ENCODE measurements at places on chromosomes 6 and 20.

- no peak for DNase-seq
Measured at GRCh38 chr6:137160763-137161162, 12.7 kb downstream of the IL22RA2 start.

- DNase-seq, result peak; percentile 65
Measured at GRCh38 chr6:3438190-3439167, 18.4 kb downstream of the SLC22A23 start.

- DNase-seq, result no peak
Measured at GRCh38 chr20:33332905-33333456, 50.0 kb downstream of the BPIFB1 start.

DNA sequence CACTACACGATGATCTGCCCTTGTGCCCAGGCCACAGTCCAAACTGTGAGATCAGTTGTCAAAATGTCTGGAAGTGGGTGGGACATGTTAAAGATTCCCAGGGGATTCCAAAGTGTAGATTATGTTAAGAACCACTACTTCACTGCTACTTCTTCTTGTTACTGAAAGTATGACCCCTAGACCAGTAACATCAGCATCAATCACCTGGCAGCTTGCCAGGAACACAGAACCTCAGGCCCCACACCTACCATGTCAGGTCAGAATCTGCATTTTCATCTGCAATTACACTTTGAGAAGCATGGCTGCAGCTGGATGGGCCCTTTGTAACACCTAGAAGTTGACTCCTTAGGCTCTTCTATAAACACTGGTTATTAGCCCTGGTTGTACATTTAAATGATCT is 36.1 kb downstream of the RFPL4B start:
- DNase-seq, result no peak

- DNase-seq, result no peak
Measured at GRCh38 chr20:52340036-52340634, 148.6 kb upstream of the ZFP64 start.

GRCh38 chr6:136378888-136379287 is 89.2 kb upstream of the BCLAF1 start:
- no peak for DNase-seq

DNA sequence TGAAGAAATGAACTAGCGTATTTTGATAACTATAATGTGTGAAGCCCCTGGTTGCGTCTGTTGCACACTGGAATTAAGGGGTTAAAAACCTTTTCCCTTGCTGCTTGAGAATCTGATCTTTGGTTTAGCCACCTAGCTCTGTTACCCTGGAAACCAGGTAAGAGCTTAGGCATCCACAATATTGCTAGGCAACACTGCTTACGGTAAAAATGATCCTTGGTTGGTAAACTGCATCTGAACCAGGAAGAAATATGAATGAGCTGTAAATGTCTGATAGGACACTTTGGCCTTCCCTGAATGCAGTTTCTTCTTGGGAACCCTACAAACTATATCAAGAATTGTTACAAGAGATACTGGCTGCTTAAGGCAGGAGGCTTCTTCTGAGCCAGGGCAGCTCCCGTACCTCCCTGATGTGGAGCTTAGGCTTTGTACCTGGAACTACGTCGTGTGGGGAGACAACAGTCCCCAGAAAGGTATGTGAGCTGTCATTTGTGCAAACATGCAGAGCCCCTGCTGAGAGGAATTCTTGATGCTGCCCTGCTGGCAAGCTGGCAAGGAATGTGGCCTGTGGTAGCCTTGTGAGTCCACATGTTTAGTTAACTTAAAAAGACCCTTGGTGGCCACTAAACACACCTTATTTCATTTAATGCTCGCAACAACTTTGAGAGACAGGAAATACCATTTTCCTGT is 18.4 kb downstream of the UBE3D start:
- DNase-seq, result no peak

- DNase-seq, result peak; percentile 21
Measured at GRCh38 chr20:20521736-20522135, 153.8 kb downstream of the INSM1 start.

- DNase-seq, result no peak
Measured at GRCh38 chr20:17507531-17507930, 23.6 kb downstream of the BFSP1 start.

DNA sequence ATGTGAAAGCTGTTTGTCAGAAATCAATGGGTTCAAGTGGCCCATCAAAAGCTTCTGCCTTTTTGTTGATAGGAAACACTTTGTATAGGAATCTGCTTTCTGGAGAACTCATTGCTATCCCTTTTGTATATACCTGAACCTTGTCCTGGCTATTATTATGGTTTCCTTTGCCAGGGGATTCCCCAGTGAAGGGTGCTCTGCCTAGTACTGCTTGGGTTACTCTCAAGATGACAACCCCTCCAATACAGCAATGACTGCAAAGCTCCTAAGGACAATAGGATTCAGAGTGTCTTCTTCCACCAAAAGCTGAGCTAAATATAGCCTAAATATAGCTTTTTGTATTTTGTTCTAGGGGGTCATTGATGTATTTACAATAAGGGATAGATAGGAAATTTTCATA is 54.0 kb upstream of the PTPRK start:
- DNase-seq, result no peak

DNA sequence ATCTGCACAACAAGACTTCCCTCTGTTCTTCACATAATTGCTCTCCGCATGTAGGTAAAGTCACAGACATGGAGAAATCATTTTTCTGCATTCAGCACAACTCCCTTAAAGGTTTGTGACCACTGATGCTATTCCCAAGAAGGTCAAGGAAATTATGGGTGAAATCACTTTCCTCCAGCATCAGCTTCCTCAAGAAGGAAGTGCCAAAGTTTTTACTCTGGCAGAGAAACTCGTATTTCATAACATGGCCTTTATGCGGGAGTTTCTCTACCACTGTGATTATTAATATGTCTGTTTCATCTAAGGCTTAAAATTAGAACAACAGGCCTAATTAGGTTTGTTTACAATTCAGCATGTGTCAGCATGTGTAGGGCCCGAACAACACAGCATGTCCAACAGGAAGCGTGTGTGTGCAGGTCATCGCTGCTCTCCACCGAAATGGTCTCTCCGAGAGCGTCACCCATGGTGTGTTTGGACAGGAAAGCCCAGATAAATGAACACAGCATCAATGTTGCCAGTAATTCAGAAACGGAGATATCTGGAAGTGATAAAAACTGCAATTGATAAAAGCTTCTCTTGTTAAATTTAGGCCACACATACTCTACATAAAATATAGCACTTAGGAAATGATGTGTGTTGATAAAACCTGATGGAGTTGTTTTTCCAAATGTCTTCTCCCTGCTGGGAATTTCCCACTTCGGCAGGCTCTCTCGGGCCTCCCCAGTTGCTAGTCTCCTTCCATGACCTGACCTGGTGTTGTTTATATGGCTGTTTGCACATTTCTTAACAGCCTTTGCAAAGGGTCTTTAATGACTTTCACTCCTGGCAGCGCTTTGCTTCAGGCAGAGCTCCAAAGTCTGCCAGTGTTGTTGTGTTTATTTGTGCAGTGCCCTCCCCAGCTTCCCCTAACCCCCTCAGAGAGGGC is 265.1 kb upstream of the CEP162 start:
- no peak for DNase-seq

DNA sequence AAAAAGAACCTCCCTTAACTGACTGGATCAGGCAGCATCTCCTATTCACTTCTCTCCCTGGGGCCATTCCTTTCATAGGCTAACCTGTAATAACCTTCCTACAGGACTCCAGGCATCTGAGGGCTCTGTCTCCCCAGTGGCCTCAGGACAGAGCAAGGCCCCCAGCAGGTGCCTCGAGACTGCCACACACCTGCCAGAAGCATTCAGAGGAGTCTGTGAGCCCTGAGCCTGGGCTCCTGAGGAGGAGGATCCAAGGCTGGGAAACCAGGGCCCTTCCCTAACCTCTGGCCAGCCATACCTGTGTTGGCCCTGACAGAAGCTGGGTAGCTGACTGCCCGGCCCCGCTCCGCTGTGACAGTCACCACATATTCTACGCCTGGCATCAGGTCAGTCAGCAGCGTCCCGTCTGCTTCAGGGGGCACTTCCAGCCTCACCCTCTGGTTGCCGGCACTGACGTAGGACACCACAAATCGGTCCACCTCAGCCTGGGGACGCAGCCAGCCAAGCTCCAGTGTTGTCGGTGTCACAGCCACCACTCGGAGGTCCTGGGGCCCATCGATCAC is 20.6 kb downstream of the TNXB start:
- DNase-seq, result no peak

DNA sequence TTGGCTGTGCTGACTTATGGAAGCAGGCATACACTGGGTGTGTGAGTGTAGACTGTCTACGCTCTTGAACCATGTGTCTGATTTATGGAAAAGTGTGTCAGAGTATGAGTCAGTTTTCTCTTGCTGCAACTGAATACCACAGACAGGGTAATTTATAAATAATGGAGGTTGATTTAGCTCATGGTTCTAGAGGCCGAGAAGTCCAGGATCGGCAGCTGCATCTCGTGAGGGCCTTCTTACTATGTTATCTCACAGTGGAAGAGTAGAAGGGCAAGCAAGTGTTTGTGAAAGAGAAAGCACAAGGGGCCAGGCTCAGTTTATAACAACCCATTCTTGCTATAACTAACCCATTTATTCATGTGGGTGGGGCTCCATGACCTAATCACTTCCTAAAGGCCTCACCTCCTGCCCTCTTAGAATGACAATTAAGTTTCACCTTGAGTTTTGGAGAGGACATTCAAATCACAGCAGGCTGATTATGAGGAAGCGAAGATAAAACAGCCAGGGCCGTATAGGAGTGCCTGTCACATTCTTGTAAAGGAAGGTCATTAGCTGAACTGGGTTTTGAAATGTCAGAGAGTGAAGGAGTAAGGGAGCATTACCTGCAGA is 6.7 kb downstream of the GPR31 start:
- DNase-seq, result no peak

- no peak for DNase-seq
Measured at GRCh38 chr6:14353281-14353680, 235.7 kb downstream of the CD83 start.

DNA sequence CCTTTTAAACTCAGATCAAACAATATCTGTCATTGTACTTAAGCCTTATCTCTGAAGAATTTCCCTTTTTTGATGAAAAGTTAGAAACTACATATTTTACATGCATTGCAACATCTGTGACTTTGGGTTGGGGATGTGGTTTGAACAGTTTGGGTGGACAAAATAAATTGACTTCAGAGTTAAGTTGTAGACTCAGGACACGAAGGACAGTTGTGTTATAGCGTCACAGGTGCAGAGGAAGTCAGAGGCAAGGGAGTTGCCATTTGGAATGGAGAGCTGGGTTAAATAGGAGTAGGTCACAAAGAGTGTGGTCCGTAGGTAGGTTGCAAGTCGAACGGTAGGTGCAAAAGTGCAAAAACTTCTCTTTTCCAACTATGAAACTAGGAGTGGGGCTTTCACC is 46.0 kb downstream of the ZFAND3 start:
- DNase-seq, result no peak

DNA sequence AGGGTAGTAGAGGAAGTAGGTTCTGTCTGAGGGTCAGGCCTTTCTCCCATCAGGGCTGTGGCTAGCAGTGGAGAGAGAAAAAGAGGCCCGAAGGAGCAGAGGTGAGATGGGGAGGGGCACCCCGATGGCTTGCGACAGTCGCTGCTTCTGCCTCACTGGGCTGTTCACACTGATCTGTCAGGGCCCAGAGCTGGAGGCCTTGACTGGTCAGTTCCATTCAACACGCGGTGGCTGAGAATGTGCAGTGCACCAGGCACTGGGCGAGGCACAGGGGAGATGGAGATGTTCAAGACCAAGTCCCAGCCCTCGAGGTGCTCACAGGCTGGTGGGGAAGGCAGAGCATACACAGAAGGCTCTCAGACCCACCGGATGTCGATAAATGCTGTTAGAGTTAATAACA is 21.4 kb downstream of the SLC12A5 start:
- no peak for DNase-seq

DNA sequence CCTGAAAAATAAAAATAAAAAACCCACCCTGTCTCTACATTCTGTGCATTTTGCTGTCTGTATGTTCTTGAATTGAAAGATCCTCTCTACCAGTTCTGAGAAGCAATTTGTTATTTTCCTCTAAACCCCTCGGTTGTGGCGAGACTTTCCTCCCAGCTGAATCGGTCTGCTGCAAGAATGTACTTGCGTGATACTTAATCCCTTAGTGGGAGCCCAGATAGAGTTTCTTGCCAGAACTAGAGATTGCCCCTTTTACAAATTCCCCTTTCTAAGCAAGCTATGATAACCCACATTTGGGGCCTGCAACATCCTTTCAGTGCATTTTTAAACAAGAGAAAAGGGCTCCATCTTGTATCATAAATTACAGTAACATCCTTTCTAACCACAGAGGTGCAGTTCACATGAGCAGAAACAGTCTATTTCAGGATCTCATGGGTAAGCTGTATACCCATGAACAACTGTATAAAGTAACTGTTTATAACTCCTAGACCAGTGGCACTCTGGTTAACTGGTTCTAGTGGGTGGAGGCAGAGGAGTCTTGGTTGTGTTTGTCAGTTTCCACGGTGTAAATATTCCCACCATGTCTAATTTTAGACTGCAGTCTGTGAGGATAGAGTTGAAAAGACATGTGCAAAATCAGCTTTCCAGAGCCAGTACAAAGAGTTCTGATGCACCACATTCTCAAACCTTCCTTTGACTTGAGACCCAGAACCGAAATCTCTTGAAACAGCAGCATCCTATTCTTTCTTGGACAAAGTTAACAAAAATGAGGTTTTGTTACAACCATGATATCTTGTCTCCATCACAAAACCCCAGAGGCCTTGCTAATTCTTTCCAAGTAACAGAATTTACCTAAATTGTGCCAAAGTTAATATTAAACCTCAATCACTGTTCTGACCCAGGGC is 113.1 kb upstream of the ZNF217 start:
- no peak for DNase-seq

- no peak for DNase-seq
Measured at GRCh38 chr6:87196275-87196842, 41.0 kb downstream of the ZNF292 start.

GRCh38 chr20:312067-312466 is 13.3 kb upstream of the SOX12 start:
- DNase-seq, result no peak

GRCh38 chr6:118252474-118252873 is 295.6 kb upstream of the PLN start:
- DNase-seq, result no peak

- no peak for DNase-seq
Measured at GRCh38 chr20:23165307-23165750, 79.2 kb upstream of the CD93 start.

- DNase-seq, result no peak
Measured at GRCh38 chr6:164756142-164756541, 553.3 kb downstream of the C6orf118 start.

- no peak for DNase-seq
Measured at GRCh38 chr20:38298768-38299288, 5.1 kb upstream of the BPI start.

DNA sequence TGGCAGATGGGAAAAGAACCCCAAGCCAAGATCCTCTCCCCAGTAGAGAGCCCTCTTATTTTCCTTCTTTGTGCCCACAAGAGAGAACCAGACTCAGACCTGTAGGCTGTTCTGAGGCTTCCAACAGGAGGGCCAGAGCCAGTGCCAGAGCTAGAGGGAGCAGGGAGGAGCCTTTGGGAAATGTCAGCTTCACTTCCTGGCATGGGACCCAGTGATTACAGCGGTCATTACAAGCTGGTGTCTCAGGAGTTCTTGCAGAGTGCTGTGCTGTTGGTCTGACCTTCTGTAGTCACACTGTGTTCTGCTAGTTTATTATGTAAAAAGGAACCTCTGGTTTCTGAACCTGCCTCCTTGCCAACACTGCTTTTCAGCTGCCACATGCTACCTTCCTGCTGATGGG is 38.9 kb downstream of the STK35 start:
- DNase-seq, result no peak

Data from NCI-H1092 treated with DMSO at 0.1 percent for 48 hours (cell line).